ENCODE measurements at places on chromosomes 1 and 21. TPM values are rescaled to one million over a fixed set of nuclear protein-coding genes. Genes with fewer than 3 reads are reported as not detected.

Gene UTS2
- total RNA-seq, result not detected

Gene TMIGD3
- not detected for total RNA-seq

Gene TMEM35B
- total RNA-seq, result 61.8 TPM

Gene MAP3K21
- 0.12 TPM for total RNA-seq

Gene HMCN1
- total RNA-seq, result 157 TPM

Gene OR2L5
- not detected for total RNA-seq

Gene CHI3L2
- total RNA-seq, result 86.1 TPM

Gene NPHS2
- not detected for total RNA-seq

Gene C1orf210
- not detected for total RNA-seq

Gene MLLT11
- 0.94 TPM for total RNA-seq

Gene NPL
- 2.6 TPM for total RNA-seq

Gene OR14I1
- not detected for total RNA-seq

Gene PERM1
- total RNA-seq, result not detected

Gene S100B
- total RNA-seq, result 0.62 TPM

Gene CELA2A
- not detected for total RNA-seq

Gene DAB1
- total RNA-seq, result 0.87 TPM

Gene SLC19A1
- 4.3 TPM for total RNA-seq

Gene METTL18
- total RNA-seq, result 2.9 TPM

Gene CCDC30
- total RNA-seq, result 0.81 TPM

Gene MPL
- not detected for total RNA-seq

Gene AIM2
- not detected for total RNA-seq

Gene LAMC2
- 2.2 TPM for total RNA-seq

Gene KRTAP12-1
- not detected for total RNA-seq

Gene NCDN
- total RNA-seq, result 35.7 TPM

Gene SELP
- not detected for total RNA-seq

Gene C21orf58
- 1.3 TPM for total RNA-seq

Gene VANGL2
- total RNA-seq, result 1.6 TPM

Gene OR2L8
- total RNA-seq, result not detected

Gene LCE1F
- total RNA-seq, result not detected

Gene RUNX3
- not detected for total RNA-seq

Gene CCDC181
- total RNA-seq, result not detected

Gene FBXO28
- total RNA-seq, result 19.4 TPM

Gene SPATA45
- not detected for total RNA-seq

Gene NRDC
- 50.2 TPM for total RNA-seq

Gene KCNK2
- total RNA-seq, result 0.31 TPM

Gene AK4
- 63.2 TPM for total RNA-seq

Gene PRAMEF27
- not detected for total RNA-seq

Gene RBP7
- not detected for total RNA-seq

Gene BRDT
- not detected for total RNA-seq

Gene CYP4Z1
- total RNA-seq, result 0.10 TPM

Gene SETD4
- 11.2 TPM for total RNA-seq

Gene CACNA1S
- not detected for total RNA-seq

Gene APOBEC4
- not detected for total RNA-seq

Gene SAMD11
- total RNA-seq, result 12.5 TPM

Gene KCNE1
- 0.05 TPM for total RNA-seq

Gene TEX38
- not detected for total RNA-seq

Gene C1orf53
- total RNA-seq, result 5.1 TPM

Gene RIPK4
- 0.54 TPM for total RNA-seq

Gene FNDC5
- 1.00 TPM for total RNA-seq

Gene MATN1
- total RNA-seq, result not detected

Gene PRPF38B
- total RNA-seq, result 14.6 TPM

Gene CHAF1B
- total RNA-seq, result 1.2 TPM

Gene ZBTB8A
- total RNA-seq, result 4.7 TPM

Gene PLXNA2
- 6.0 TPM for total RNA-seq

Data from cardiac ventricle fibroblast (primary cell).